ENCODE measurements at places on chromosomes 2 and 18.
A peak's percentile ranks its signal among the peaks of the same experiment; 100 is the strongest.

DNA sequence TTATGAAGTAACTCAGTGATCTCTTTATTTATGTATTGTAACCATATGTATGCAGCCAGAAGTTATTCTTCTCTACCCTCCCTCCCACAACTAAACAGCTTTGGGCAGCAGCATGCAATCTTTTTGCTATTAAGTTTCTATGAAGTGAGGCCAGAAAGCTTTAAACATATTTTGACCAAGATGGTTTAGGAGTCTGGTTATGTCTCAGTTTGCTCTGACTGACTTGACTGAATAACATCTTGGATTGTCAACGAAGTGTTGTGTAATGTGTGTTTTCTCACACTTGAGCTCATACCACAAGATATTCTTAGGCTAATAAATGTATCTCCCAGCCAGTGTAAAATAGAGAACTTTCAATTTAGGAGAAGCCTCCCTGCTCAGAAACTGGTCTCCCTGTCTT lies 104.3 kb downstream of the TTC27 start:
- DNase-seq: no peak

- DNase-seq: no peak
These were observed 332.1 kb upstream of the CDH20 start for GRCh38 chr18:61001138-61001537.

- no peak for DNase-seq
These were observed 43.8 kb upstream of the SCN9A start for GRCh38 chr2:166419616-166419934.

GRCh38 chr2:223549215-223549614 lies 52.9 kb downstream of the SCG2 start:
- DNase-seq: peak; percentile 81

GRCh38 chr2:237600205-237600846 lies 9.8 kb upstream of the RAB17 start:
- no peak for DNase-seq

DNA sequence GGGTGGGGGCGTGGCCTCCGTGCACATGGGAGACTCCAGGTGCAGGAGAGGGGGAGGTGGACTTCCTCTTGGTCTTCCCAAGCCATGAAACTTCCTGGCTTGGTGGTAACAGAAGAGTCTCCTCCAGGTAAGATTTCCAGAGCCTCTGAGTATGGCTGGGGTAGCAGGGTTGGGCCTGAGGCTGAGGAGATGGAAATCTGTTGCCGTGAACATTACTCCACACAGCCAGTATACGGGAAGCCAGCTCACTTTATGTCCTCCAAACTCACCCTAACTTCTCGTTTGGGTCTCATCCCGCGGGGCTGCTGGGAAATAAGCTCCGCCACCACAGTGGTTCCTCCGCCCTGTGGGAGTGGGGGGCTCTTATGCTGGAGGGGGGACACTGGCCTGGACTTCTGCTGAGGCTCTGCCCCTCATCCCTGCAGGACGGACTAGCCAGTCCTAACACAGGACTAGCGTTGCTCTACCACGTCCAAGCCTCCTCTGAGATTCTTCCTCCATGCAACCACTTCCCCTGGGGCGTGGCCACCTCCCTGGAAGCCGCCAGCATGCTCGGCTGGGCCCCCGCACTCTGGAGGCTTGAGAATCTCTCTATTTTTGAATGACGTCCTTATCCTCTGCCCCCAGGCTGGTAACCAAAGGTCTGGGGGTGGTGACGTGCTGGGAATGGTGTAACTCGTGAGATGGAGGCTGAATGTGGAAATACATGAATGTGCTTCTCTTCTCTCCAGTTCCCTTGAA lies 777 bp upstream of the RAB17 start:
- no peak for DNase-seq

DNA sequence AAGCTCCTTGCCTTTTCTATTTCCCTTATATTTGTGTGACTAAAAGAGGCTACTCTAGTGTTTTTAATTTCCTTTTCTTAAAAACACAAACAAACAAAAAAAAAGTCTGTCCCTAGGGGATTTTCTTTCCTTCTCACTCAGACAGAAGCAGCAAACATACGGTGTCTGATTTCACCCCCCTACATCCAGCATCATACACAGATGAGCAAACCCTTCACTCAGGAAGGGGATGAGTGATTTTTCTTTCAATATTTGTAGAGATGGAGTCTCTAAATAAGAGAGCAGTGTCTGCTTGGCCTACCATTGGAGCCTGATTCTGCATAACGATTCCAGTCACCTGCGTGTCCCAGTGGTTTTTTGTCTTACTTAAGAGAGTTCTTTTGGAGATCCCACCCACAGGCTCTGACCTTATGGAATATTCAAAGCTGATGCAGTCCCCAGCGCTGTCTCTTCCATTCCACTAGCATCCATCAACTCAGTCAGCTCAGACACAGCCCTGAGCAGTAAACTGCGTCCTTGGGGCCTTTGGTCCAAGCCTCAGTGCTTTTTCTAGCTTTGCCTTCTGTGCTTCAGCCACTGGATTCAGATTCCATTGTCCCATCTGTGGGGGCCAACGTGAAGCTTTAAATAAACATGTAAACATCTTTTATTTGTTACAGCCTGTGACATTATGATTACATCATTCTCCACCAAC lies 52.6 kb upstream of the TPO start:
- no peak for DNase-seq

DNA sequence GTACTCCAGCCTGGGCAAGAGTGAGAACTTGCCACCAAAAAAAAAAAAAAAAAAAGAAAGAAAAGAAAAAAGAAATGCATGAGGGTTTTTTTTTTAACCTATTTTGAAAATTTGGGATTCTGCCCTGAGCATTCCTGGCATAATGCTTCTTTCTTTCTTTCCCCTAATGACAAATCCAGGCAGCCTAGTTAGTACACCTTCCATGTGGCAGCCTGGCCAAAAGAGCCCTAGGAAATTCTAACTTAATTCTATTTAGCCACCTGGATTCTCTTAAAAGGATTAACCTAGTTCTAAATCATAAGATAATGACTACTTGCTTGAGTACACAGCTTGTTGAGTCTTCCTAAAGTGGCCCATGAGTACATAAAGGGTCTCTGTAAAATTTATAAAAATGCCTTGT lies 160.1 kb downstream of the THADA start:
- DNase-seq: no peak

All from SHP77 treated with DMSO at 0.1 percent for 48 hours (cell line).